ENCODE measurements at places on chromosomes 6 and 20.
A peak's percentile ranks its signal among the peaks of the same experiment; 100 is the strongest.

DNA sequence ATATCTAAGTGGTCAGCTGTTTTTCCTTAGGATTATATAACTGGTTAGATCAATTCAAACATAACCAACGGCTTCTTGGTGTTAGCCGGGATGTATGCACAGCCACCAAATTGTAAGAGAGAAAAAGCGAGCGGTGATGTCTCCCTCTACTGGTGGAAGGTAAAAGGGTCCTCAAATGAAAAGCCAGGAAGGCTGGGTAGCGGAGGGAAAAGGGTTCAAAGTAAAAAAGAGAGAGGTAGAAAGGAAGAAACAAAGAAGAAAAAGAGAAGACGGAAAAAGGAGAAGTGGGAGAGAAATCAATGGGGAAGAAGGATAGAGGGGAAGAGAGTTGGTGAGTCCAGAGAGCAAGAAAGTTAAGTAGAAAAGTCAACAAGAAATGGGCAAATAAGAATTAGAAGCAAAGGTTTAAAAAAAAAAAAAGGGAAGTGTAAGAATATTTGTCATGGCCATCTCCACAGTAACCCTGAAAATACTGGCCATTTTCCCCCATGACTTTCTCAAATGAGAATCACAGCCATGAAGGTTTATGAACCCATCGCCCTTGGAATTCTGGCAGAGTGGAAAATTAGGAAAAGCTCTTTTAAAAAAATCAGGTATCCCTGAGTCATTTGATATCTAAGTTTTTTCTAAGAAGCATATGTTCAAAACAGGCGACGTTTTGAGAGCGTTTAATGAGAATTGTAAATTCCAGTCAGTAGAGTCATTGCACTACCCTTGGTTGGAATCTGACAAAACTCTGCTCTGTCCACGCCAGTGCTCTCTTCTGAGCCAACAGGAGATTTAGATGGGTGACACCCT lies 155.6 kb upstream of the SNX9 start:
- DNase-seq: peak; percentile 18

GRCh38 chr20:38222231-38222922 lies 38.2 kb downstream of the KIAA1755 start:
- DNase-seq: peak; percentile 10

GRCh38 chr20:23178806-23179205 lies 92.7 kb upstream of the CD93 start:
- no peak for DNase-seq

GRCh38 chr6:20246125-20246524 lies 33.9 kb upstream of the MBOAT1 start:
- no peak for DNase-seq

DNA sequence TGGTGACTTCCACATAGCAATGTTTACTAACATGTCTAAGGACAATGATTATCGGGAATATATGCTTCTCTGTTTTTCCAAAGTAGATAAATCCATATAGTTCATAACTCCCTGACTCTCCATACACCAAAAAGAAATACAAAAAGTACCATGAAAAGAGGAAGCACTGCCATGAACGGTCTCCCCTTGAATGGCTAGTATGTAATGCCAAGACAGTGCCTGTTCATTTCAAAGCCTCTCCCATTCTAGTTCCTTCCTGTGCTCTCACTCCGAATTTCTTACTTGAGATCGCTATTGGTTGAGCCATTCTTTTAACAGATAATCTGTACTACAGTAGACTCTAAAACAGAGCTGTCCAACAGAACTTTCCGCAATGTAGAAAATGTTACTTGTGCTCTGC lies 54.8 kb upstream of the EDN1 start:
- DNase-seq: no peak

DNA sequence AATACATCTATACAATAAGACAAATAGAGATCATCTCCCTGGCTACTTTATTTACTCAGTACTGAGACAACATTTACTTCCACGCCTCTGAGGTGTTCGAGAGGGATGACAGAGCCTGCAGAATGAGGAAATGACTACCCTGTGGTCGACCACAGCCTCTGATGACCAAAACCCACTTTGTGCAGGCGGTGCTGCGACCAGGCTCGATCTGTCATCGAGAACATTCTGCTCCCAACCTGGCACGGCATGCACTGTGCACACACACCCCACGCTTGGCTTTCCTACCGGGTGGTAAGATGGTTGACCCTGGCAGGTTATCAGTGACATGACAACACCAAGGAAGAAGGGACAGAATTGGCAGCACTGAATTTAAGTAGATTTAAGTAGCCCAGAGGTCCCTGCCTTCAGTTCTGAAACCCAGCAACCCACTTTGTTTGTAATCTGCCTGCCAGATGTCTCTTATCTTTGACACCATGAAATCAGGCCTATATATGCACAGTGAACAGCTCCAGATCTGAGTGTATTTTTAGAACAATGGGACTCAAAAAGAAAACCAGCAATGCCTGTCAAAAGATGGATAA lies 42.6 kb downstream of the TTI1 start:
- peak; percentile 13 for DNase-seq

DNA sequence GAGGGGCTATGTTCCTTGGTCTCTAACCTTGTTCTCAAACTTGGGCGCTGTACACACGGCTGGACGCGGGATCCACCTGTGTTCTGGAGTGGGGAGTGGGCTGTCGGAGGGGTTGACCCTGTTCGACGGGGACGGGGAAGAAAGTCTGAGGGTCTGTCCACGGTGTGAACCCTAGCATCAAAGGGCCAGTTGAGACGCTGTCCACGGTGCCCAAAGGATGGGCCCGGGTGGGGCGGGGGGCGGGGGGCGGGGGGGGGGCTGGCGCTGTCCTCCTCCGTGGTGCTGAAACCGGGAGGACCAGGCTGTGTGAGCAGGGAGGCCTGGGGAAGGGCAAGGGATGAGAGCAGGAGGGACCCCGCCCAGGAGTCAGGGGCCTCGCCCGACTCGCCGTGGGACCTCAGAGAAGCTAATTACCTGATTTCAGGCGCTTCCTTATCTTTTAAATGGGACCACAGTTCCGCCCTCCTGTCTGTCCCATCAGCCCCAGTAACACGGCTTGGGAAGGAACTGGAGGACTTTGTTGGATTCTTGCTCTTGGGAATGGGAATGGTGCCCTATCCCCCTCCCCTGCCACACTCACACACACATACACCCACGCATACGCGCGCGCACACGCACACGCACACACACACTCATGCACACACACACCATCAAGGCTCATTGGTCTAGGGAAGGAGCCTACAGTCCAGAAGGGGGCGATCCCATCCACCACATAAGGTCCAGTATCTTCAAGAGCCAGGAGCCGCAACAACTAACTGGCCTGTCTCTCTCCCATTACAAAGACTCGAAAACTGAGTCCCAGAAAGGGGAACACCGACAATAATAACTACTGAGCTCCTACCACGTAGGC lies 1.0 kb upstream of the VSTM2L start:
- DNase-seq: no peak

DNA sequence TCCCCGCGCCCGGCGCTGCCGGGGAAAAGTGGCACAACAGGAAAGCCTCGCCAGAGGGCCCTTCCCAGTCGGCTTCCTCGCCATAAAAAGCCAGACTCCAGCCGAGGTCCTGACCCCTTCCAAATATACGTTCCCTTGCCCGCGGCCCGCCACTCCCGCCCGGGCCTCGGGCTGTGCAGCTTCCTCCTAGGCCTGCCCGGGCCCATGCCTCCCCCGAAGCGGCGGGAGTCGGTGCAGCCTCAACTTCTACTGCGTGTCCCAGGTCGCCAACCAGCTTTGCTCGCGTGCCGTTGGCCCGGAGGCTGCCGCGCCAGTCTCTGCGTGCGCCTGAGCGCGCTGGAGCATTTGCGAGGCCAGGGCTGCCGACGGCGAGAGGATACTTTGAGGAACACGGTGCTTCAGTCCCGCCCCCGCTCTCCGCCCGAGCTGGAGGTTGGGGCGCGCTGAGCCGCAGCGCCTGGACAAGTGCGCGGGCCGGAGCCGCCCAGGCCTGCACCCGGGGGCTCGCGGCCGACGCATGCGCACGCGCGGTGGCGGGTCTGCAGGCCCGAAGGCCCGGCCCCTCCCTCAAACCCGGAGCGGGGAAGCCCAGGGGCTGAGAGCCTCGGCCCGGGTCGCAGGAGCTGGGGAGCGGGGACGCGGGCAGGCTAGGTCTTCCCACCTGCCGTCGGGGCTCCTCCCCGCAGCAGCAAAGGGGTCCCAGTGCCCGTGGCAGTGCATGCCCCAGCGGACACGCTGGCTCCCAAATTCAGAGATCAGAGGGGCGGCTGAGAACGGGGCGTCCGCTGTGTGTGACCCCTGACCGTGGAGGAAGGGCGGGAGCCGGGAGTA lies 10.2 kb downstream of the FOXC1 start:
- no peak for DNase-seq

DNA sequence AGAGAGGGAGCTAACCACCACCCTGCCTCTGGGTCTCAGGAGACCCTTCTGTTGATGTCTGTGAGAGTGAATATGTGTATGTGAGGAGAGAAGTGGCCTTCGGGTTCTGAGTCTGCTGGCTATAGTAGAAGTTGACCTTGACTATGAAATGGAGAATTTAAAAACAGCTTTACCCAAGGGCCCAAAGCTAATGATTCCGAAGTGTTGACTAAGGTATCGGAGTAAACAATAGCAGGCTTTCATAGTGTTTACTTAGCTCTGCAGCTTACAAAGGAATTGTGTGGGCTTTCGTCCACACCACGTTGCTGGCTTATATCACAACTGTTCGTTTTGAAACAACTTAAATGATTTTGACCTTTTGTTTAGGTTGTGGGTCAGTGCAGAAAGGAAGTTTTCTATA lies 126.5 kb upstream of the JAG1 start:
- DNase-seq: no peak

- DNase-seq: no peak
Measured at GRCh38 chr6:118356054-118356453, 192.0 kb upstream of the PLN start.

DNA sequence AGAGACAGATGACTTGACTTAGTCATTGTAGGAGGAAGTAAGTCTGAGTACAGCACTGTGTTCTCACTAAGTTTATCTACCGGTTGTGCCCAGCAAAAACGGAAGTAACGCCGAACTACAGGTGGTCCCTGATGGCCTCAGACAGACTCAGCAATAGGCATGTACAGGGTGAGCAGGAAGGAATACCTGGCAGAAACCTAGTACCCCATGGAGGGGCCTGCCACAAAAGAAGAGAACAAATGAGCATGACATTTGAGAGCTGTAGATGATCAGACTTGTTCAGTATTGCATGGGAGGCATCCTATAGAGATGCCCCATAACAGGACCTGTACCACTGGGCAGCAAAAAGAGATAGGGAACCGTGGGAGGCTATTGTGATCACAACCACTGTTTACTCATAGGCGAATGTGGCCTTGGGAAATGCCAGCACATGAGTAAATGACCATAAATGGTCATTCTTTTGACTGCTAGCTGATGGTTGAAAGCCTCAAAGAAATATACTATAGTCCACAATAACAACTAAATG lies 106.4 kb upstream of the TAB2 start:
- DNase-seq: peak; percentile 12

DNA sequence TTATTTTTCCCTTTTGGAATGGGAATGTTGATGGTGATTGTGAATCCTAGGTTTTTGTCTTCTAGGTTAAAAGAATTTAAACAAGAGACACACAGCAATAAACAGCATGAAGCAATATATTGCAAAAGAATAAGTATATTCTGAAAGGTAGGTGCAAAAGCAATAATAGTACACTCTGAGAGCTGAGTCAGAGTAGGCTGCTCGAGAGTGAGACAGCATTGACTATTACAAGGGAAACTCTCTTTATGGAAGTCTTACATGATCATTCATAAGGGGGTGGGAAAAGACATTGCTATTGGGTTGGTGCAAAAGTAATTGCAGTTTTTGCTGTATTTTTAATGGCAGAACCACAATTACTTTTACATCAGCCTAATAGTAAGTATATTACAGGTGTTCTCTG lies 25.0 kb downstream of the FBXO5 start:
- DNase-seq: no peak

DNA sequence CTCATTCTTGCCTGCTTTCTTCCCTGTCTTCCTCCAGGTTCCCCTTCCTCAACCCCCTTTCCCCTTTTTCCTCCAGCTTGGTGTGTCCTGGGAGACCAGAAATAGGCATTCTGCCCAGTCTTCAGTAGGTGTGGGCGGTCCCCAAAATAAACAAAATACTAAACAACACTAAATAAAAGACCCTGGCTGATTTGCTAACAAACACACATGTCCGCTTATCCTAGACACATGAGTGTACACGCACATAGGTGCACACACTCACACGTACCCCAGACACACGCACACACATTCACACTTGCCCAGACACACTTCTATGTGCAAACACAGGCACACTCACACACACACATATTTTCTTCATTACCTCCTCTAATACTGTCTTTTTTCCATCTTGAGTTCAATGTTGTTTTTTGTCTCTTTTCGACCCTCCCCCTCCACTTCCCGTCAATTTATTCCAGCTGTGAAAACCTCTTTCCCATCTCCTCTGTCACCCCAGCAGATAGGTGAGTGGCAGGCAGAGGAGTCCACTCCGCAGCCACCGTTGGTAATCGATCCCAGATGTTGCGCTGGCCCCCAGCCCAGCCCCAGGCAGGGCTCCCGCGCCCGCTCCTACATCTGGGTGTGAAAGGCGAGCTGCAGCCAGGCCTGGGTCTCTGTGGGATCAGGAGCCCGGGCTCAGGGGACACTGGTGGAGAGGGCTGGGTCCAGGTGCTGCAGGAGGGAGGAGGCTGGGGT lies 56.9 kb upstream of the FOXP4 start:
- no peak for DNase-seq

DNA sequence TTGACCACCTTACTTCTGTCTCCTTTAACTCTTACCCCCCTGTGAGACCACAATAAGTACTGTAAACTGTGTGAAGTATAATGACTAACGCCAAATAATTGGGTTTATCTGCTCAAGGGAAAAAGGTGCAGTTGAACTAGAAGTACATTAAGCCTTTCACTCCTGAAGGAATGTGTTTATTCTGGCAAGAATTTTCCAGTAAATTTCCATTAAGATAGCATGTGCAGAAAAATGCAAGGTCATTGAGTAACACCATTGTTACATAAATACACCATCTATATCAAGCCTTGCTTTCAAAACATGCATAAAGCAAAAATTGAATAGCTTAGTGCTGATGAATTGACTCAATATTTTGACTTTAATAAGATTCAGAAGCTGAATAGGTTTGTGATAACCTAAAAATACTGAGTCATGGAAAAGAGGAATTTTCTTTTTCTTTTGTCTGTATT lies 65.4 kb downstream of the ARHGAP18 start:
- DNase-seq: no peak

- no peak for DNase-seq
Measured at GRCh38 chr6:50815436-50816114, 3.1 kb upstream of the TFAP2B start.

- no peak for DNase-seq
Measured at GRCh38 chr6:83511901-83512681, at the start of gene PRSS35. TSS of gene PRSS35 (plus strand) at chr6:83512534. CDS start at chr6:83523442, 10,908 bp downstream.

DNA sequence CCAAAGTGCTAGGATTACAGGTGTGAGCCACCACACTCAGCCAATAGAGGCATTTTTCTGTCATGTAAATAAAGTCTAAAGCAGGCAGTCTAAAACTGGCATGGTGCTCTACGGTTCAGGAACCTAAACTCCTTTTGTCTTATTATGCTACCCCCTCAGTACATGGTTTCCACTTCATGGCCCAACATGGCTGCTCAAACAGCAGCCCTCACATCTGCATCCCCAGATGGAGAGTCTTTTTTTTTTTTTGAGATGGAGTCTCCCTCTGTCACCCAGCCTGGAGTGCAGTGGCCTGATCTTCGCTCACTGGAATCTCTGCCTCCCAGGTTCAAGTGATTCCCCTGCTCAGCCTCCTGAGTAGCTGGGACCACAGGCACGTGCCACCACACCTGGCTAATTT lies 38.3 kb downstream of the SLC52A3 start:
- no peak for DNase-seq

- peak; percentile 28 for DNase-seq
Measured at GRCh38 chr20:17530716-17531664, at the start of gene BFSP1. TSS of gene BFSP1 (minus strand) at chr20:17531379. CDS start at chr20:17531329, 50 bp downstream.
